ENCODE measurements at places on chromosomes 4 and X.
A peak's percentile ranks its signal among the peaks of the same experiment; 100 is the strongest.

DNA sequence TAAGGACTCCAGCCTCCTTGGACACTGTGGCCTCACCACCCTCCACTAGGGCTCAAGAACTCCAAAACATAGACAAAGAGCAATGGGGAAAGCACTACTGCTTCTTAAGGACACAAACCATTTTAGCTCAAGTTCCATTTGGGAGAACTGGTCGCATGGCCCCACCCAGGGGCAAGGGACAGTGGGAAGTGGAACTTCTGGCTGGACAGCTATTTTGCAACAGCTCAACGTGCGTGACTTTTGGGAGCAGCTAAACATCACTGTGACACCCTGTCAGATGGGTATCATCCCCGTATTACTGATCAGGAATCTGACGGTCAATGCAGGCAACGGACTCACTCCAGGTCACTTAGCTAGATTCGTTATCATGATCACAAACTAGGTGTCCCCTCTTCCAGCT, 9.0 kb upstream of the GLOD5 start:
- no peak for DNase-seq

- peak; percentile 83 for DNase-seq
Observed at GRCh38 chrX:79138658-79139241, 5.7 kb upstream of the GPR174 start.

DNA sequence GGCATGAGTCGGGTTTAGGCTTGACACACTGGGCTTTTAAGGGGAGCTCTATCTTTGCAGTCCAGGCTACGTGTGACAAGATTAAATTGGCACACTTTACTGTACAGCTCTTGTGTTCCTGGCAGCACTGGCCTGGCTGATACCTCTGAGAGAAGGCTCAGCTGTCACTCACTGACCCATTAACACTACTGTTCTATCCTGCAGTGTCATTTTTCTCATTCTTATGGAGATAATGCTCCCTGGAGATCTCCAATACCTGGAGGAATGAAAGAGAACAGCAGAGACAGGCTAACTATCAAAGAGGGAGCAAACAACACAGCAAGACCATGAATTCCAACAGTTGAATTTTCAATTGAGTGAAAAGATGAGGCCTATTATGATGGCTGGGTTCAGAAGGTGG, 1.7 kb upstream of the PDHA2 start:
- no peak for DNase-seq

- DNase-seq, result peak; percentile 64
Observed at GRCh38 chrX:101407167-101407747, 468 bp downstream of the GLA start.

DNA sequence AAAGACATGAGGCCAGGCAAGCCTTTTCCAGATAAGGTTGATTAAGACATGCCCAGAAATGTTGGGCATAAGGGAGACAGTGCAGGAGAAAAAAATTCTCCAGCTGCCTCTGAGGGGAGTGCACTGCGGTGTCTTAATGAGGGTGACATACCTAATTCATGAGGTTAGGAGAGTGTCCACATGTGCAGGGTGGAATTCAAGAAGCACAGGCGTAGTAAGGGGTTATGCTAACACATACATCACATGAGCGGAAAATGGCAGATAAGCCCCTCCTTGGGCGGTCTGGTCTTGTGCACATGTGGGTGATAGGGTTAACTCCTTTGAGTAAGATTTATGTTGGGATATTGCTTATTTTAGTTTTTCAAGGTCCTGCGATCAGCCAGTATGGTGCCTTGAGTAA, 122.4 kb downstream of the PHKA2 start:
- no peak for DNase-seq

DNA sequence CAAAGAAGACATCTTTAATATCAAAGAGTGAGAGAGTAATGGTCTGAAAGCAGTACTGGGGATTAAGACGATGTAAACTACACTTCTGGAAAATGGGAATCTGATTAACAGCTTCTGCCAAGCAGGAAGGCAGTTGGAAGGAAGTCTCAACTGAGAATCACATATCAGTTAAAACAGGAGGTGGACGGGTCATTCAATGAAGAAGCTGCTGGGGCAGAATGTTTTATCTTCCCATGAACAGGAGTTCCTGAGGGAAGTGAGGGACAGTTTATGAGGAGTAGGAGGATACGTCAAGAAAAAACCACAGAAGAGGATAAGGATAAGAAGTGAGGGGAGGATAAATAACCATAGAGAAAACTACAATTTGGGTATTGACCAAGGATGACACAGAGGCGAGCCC, 38.7 kb upstream of the MAGEA10 start:
- DNase-seq, result no peak

DNA sequence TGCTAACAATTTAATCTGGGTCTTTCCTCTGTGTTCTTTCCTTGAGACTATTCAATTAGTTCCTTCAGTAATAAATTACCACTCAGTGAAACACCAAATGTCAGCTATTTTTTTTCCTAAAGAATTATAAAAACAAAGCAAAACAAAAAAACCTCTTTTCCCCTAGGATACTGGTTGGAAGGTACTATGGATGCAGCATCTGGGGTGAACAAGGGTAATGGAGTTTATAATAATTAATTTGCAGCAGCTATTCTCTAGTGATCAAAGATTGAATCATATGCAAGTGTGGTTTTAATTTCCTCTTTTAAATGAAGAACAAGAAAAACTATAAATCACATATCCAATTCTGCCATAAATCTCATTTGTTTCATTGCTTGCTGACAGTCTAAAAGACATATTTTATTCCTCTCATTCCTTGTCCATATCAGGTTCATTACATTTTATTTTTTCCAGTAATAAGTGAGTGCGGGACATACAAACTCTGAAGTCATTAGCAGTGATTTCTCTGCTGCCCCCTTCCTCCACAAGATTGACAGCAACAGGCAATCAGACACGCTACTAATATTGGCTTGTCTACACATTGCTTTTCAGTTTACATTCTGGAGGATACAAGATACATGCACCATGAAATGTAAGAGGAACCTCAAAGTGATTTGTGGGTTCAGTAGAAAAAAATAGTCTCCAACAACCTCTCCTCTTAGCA, 1093.4 kb upstream of the SLIT2 start:
- DNase-seq, result no peak

- DNase-seq, result peak; percentile 84
Observed at GRCh38 chrX:34218063-34218462, 85.9 kb upstream of the FAM47A start.

- DNase-seq, result no peak
Observed at GRCh38 chr4:135777361-135777760, 1575.8 kb upstream of the PABPC4L start.

DNA sequence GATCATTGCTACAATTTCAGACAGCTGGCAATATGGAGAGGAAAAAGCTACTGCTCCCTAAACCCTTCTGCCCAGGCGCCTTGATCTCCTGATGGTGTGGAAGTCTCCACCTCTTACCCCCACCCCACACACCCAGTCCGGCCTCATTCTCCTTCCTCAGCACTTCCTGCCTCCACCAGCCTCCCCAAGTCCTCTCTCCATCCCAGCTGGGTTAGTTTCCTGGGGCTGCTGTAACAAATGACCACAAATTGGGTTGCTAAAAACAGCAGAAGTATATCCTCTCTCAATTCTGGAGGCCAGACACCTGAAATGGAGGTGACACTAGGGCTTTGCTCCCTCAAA, 1.1 kb upstream of the CCNQ start:
- peak; percentile 43 for DNase-seq

DNA sequence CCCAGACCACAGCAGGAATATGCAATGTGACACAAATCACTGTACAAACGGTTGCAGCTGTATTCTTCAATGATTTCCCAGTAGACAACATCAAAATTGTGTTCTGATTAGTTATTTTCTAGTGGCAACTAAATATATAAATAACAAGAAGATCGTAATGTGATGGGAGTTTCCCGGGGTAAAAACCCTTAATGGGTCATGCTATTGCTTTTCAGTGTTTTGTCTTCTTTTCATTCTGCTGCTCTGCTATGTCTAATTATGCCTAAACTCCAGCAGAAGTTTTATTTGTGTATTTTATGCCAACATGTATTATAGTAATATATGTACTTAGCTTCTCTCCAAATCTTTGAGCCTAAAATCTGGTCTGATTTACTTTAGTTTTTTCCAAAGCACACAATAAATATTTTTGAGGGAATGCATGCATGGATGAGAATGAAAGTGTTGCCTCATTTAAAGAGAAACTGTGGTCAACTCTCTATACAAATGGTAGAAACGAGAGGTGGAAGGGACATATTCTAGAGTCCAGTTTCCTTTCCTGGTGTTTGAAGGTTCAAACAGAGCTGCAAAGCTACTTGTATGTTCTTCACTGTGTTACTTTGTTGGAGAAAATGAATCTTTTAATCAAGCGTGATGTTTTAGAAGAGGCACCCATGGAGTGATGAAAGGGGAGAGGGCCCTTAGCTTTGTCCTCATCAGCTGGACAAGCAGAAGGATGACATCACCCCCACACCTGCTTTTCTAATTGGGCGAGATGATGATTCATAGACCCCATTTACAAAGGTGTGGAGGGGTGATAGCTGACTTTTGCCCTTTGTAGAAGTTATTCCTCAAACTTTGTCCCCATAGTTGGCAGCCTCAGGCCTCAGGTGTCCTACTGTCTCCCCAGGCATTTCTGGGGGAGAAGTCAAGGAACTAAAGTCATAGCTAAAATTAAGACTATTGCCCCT, 129.7 kb downstream of the FRAS1 start:
- DNase-seq, result no peak

DNA sequence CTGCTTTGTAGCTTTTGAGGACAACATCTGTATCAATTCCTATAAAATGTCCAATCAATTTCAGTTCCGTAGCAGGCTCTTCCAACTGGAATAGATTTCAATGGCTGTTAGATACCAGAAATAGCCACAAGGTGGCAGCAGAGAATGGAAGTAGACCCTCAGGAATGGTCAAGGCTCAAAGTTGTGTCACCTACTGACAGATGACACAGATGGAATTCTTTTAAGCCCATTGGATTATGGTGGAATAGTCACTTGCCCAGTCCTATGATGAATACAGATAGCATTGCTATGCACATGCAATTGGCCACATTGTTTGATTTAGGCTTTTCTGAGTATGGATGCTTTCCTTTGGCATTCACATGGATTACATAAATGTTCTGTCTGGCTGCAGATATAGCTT, 130.4 kb upstream of the RADX start:
- peak; percentile 30 for DNase-seq

DNA sequence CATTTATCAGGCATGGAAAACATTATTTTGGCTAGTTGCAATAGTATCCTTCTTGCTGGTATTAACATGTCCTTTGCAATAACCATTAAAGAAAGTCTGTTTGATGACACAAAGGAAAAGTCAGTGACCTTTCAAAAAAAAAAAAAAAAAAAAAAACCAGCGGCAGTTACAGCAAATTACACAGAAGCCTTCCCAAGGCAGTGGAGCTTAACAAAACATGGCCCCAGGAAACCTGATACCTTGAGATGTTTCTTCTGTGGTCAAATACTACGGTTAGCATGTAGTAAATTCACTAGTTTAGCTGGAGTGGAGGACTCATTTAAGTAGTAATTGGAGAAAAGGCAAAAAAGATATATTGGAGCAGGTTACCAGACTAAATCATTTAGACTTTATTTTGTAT, 359.1 kb downstream of the DACH2 start:
- no peak for DNase-seq

DNA sequence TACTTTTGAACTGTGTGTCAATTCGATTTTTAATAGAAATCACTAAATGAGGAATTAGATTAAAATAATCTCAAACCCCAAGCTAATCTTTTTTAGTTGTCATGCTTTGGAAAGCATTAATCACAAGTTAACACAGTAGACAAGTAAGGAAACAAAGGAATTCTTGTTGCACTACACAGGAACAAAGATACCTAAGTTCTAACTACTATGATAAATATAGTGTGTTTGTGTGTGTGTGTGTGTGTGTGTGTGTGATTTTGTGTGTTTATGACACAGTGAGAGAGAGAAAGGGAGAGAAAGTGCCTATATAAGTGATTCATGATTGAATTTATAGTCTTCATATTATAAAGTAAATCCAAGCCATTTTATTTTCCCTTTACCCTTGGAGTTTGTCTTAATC, 931.4 kb downstream of the PCDH7 start:
- DNase-seq, result no peak

- peak; percentile 57 for DNase-seq
Observed at GRCh38 chr4:19729886-19730651, 521.6 kb upstream of the SLIT2 start.

- peak; percentile 63 for DNase-seq
Observed at GRCh38 chr4:20248155-20248558, 3.5 kb upstream of the SLIT2 start.

DNA sequence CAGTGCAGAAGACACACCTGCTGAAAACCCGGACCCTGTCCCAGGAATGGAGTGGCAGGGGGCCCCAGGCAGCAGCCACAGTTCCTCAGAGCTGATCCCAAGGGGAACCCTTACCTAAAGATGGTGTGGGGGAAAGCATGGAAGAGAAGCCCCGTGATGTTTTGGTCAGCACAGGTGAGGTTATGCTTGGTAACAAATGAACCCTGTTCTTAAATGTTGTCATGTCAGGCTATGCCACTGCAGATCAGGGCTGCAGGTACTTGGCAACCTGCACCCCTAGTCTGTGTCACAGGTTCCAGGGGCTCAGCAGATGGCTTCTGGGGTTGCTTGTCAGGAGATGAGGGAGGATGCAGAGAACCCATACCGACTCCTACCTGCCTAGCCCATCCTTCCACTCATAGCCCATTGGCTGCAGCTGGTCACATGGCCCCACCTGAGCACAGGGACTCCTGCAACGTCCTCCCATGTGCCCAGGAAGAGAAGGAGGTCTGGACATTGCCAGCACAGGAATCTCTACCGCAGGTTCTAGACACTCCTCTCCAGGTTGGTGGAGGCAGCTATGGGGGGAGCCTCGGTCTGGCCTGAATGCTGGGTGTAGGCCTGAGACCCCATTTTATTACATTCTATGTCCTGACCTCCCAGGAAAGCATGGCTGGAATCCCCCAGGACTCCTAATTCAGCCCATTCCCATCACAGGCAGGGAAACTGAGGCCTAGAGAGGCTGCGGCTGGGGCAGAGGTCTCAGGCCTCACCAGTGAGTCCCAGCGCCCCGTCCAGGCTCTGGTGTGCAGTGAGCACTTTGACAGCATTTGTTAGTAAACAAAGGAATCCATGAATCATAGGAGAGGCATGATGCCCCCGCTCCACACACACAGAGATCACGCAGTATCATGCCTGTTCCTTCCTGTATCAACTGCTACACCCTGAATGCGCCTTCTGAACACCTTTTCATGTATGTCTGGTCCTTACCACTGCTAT, 51.1 kb downstream of the ADRA2C start:
- DNase-seq, result no peak

- DNase-seq, result no peak
Observed at GRCh38 chrX:135425026-135425965, 3.6 kb downstream of the SMIM10L2A start.

DNA sequence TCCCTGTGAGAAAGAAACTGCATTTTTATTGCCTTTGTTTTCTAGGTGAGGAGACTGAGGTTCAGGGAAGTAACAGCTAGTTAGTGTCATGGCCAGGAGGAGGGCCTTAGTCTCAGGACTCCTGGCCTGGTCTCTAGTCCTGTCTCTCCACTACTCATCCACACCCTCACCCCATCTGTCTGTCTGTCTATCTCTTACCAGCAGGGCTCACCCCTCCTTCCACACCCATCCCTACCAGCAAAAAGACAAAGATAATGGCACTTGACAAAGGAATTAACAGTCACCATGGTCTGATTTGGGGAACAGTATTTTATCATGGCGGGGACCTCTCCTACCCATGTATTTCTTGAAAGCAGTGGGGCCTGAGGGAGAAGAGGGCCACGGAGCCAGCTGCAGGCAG, 125.8 kb downstream of the REPS2 start:
- no peak for DNase-seq
